Kidney tubule cell (primary cell): ENCODE measurements at places on chromosomes 7 and 10.

DNA sequence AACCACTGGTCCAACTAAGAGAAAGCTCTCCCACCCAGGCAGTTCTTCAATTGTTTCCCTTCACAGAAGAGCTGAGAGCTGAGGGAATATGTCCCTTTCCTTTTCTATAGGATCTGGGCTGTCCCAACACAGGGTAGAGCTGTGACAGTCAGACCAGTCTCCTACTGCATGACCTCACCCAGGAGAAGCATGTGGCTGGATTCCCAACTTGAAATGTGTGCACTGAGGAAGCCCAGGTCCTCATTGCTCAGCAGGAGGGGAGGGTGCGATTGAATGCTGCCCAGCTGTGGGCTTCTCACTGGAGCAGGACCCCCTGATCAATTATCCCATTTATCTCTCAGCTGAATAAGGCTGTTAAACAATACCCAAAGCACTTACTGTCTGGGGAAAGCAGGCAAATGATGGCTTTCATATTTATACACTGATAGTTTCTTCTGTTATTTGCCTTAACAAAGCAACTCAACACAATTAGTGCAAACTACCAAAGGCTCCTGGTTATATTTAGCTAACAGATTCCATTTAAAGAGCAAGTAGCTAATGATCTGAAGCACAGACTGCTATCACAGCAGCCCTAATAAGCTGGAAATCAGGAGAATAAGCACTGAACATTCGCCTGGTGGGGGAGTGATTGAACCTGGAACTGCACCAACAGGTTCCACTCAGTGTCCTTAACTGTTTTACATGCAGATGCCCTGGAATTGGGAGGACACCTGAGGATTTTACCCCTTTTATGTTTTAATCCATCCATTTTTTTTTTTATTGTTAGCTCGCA is 508.8 kb downstream of the CCSER2 start:
- no peak for DNase-seq

DNA sequence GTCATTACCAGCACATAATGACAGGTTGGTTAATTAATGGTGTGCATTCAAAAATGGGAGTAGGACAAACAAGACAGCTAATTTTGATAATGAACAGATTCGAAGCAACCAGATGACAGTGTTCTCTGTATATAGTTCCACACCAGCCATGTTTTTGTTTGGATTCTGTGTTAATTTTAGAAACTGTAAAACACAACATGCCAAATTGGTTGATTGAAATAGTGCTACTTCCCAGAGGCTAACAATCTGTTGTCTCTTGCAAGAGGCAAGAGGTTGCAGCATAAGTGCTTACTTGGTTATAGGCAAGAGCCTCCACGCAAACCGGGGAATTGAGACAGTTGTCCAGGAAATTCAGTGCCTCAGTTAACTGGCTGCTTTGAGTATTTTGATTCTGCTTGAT is 170.2 kb upstream of the HABP2 start:
- no peak for DNase-seq

GRCh38 chr10:10644676-10645385 is 372.8 kb upstream of the CELF2 start:
- DNase-seq: no peak

GRCh38 chr10:72079356-72079755 is 9.0 kb downstream of the SPOCK2 start:
- DNase-seq: no peak

GRCh38 chr7:77855371-77856083 is 57.0 kb downstream of the PHTF2 start:
- DNase-seq: no peak

GRCh38 chr10:3745521-3745920 is 39.5 kb downstream of the KLF6 start:
- no peak for DNase-seq

DNA sequence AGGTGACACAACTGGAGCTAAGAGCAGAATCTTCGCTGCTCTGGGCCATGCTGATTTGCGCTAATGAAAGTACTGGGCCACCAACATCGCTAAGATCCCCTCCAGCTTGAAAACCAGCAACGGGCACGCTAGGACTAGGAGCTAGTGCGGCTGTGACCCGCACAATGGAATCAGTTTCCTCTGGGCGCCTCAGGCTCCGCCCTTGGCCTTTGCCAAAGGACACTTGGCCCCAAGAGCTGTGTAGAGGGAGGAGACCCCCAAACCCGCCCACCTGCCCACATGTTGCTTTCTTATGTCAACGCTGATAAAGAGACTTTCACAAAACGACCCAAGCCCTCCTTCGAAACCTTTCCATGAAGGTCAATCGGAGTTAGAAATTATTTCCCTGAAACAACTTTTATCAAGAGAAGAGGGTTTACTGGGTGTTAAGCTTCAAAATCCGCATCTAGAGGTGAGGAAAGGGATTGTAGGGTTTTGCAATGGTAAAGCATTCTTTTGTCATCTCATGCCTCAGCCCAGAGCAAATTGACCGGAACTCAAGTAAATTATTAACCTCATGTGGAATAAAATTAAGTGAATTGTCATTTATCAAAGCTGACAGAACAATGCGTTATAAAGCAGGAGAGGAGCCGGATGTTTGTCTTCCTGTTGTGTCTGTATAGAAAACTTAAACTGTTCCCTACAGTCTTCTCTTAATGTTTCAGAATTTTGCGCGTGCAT is 9.4 kb downstream of the ABCB5 start:
- peak; percentile 75 for DNase-seq

GRCh38 chr7:28272461-28272877 is 91.9 kb upstream of the JAZF1 start:
- DNase-seq: peak; percentile 27

GRCh38 chr7:158809596-158809995 is 19.7 kb downstream of the ESYT2 start:
- no peak for DNase-seq

GRCh38 chr7:30880125-30880720 is 31.4 kb upstream of the AQP1 start:
- no peak for DNase-seq

DNA sequence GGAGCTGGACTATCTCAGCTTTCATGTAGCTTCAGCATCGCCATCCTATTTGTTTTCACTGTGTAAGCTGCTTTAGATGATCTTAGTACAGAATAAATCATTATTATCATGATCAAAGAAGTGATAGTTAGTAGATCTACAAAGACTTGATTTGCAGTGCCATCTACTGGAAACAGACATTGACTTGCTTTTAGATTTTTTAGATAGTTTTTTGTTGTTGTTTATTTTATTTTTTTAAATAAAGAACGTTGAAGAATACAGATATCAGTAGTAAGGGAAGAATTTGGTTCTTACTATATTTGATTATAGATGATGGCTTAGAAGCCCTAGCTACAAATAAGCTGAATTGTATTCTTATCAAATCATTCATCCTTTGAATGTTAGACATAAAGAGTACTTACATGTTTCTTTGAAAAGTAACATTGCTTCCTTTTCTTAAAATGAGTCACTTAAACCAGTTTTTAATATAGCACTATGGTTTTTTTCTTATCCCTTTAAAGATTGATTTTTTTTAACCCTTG is 6.3 kb upstream of the SFMBT2 start:
- peak; percentile 47 for DNase-seq

DNA sequence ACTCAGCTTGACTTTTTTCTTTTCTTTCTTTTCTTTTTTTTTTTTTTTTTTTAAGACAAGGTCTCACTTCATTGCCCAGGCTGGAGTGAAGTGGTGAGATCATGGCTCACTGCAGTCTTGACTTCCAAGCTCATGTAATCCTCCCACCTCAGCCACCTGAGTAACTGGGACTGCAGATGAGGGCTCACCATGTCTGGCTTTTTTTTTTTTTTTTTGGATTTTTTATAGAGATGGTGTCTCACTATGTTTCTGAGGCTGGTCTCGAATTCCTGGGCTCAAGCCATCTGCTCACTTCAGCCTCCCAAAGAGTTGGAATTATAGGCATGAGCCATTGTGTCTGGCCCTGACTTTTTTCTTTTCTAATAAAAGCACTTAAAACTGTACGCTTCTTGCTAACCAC is 358.2 kb upstream of the IGFBP3 start:
- DNase-seq: peak; percentile 93

DNA sequence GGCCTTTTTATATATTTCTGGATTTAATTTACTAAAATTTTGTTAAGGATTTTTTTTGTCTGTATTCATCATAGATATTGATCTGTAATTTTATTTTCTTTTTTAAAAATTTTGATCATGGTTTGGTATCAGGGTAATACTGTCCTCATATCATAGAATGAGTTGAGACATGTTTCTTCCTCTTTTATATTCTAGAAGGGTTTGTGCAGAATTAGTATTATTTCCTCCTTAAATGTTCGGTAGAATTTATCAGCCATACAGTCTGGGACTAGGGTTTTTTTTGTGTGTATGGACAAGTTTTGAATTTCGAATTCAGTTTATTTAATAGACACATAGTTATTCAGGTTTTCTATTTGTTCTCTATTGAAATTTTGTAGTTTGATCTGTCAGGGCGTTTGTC is 54.0 kb downstream of the SHOC2 start:
- DNase-seq: no peak

DNA sequence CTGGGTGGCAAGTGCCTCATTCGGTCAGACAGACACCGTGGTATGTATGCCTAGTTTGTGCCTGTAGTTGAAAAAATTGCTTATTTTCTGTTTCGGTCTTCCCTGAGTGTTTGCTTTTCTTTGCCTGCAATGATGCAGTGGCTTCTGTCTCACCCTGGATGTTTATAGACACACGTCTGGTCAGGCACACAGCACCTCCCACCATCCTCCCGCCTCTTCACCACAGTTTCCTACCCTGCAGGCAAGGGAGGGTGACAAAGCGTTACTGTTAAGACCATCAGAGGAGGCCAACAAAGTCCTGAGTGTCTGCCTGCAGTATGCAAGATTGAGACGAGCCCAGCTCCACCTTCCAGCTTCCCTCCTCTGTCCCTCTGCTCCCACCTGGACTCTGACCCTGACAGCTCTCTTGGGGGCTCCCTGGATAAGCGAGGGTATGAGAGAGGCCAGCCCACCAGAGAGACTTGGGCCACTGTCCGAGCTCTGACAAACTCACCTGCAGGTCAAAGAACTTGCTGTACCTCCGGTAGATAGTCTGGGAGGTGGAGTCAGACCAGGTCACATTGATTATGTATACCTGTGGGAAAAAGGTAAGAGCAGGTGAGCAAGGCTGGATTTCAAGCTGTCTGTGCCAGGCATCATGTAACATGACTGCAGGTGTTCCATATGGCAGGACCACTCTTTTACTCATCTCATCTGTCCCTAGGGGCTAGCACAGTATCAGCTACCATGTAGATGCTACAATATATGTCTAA is 54.4 kb downstream of the SH3PXD2A start:
- DNase-seq: no peak
